ENCODE measurements at places on chromosomes 7 and 10.

- no peak for DNase-seq
Measured at GRCh38 chr10:13703997-13704536, 117.3 kb downstream of the PRPF18 start.

- DNase-seq: no peak
Measured at GRCh38 chr10:63583397-63583796, 62.2 kb downstream of the REEP3 start.

- no peak for DNase-seq
Measured at GRCh38 chr10:86888585-86889381, 68.6 kb downstream of the MMRN2 start.

DNA sequence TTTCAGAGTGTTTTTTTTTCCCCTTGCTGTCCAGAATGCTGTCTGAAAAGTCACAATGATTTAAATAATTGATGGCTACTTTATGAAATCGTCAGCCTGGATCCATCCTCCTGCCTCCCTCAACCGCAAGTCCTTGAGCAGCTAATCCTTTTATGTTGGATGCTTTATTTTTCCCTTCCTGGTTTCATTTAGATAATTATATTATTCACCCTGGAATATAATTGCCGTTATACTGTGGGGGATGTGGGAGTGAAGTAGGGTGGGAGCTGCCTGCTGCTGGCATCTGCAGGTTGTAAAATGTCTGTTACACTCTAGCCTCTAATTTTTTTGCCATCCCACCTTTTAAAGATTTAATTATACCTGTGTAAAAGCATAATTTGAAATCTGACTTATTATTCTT is 290.5 kb upstream of the LRGUK start:
- no peak for DNase-seq

DNA sequence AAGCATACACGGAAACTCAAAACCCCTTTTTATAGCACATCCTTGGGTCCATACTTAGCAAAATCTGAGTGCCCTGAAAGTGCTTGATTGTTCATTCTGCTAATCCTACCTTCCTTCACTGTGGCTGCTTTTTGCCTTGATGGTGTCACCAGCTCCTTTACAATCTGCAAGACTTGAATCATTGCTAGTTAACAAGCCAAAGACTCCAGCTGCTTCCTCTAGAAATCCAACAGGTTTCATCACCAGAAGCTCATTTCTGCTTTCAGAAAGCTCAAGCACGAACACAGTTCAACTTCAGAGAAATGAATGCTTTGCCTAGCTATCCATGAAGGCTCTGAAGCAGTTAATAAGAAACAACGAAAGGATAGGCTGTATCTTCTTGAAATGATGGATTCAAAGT is 38.0 kb downstream of the USP6NL start:
- DNase-seq: no peak

Data from endothelial cell (in vitro differentiated cells).